Chondrocyte (in vitro differentiated cells): ENCODE measurements at places on chromosomes 2 and 18. TPM values are rescaled to one million over a fixed set of nuclear protein-coding genes. Genes with fewer than 3 reads are reported as not detected.

RBFA gene
- total RNA-seq = 25.5 to 26.8 TPM (median 25.9 TPM) in 3 replicates

FRZB gene
- 13.8 to 31.6 TPM (median 15.0 TPM) in 3 replicates for total RNA-seq

ZNF521 gene
- 29.7 to 56.7 TPM (median 31.6 TPM) in 3 replicates for total RNA-seq

GPR75 gene
- 1.1 to 2.4 TPM (median 1.2 TPM) in 3 replicates for total RNA-seq

RAX gene
- not detected in 3 replicates for total RNA-seq

QPCT gene
- total RNA-seq = 0.67 to 1.2 TPM in 2 of 3 replicates, not detected in the other

GAREM1 gene
- 6.2 to 7.7 TPM (median 6.3 TPM) in 3 replicates for total RNA-seq

ARID5A gene
- 7.5 to 14.4 TPM (median 12.9 TPM) in 3 replicates for total RNA-seq

GALNT1 gene
- total RNA-seq = 209 to 255 TPM (median 228 TPM) in 3 replicates

FAM124B gene
- total RNA-seq = not detected in 3 replicates

CACNB4 gene
- 2.0 to 6.0 TPM (median 2.1 TPM) in 3 replicates for total RNA-seq
